ENCODE measurements at places on chromosomes 7 and 10.

DNA sequence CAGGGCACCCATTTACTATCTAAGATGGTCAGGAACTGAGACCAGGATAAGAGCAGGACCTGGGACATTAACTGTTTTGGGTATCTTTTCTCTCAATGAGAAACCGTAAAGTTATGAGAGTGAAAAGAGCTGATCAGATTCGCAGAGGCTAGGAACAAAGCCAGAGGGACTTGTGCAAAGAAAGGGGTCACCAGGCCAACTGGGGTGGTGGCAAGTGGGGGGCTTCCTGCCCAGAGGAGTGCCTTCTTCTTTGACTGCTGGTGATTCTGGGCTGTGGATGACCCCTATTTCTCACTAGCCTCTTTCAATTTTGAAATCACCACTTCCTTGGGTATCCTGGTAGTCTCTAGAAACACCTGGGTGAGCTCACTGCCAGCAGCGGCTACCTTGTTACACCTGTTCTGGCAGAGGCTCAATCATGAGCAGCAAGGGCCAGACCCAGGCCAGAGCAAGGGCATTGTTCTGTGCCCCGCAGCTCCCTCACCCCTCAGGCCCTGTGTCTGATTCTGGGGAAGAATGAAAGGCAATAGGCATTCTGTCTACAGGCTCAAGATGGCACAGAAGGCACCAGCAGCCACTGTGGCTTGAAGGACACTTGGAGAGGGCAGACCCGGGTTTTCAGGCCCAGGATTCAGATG is 999 bp downstream of the SFTPD start:
- no peak for DNase-seq

DNA sequence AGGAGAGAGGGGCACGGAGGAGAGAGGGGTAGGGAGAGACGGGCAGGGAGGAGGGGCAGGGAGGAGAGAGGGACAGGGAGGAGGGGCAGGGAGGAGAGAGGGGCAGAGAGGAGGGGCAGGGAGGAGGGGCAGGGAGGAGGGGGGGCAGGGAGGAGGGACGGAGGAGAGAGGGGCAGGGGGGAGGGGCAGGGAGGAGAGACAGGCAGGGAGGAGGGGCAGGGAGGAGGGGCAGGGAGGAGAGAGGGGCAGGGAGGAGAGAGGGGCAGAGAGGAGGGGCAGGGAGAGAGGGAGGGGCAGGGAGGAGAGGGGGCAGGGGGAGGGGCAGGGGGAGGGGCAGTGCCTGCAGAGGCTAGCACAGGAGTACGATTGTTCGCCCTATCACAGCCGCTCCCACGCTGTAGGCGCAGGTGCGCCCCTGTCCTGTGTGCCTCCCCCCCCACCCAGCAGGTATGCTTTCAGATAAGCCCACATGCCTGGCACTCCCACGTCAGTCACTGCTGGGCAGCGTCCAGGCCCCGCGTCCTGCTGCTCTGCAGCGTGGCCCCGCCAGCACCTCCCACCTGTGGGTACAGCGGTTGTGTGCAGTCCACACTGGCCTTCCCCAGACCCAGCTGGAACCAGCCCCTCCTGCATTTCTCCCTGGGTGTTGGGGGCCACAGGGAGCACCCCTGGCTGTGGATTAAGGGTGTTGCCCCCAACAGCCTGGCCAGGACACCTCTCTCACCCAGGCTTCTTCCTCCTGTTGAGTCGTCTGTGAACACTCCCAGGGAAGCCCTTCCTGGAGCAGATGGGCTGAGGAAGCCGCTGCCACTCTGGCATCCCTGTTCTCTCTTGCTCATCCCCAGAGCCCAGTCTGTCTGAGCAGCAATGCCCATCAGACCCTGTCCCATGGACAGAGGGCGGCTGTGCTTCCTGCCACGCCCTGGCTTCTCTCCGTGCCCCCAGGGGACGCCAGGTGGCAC is 10.8 kb downstream of the NKX6-2 start:
- no peak for DNase-seq

- no peak for DNase-seq
These were observed 118.3 kb downstream of the DIP2C start for GRCh38 chr10:571166-571565.

- DNase-seq = no peak
These were observed 7.3 kb downstream of the TBRG4 start for GRCh38 chr7:45103958-45104843.

DNA sequence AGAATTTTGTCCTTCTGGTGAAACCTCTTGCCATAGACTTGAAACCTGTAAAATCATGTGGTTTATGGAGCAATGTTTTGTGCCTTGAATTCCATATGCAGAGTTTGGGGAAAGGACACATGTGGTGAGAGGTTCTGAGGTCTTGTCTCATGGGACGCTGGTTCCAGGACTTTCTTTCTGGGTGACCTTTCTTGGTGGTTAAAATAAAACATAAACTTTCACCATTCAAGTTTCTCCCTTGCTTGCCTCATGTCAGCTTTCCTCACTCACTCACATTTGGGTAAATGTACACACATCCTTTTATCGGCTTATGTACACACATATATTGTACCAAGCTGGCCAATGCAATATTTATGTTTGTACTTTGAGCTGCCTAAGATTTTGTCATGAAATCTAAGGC is 144.9 kb upstream of the CELF2 start:
- DNase-seq = no peak

GRCh38 chr10:48611133-48611532 is 6.3 kb upstream of the ARHGAP22 start:
- DNase-seq = no peak

GRCh38 chr10:67837541-67838314 is at the start of gene DNAJC12:
Gene DNAJC12 (minus strand): TSS chr10:67838188. CDS start chr10:67838011, 177 bp downstream.
- no peak for DNase-seq

DNA sequence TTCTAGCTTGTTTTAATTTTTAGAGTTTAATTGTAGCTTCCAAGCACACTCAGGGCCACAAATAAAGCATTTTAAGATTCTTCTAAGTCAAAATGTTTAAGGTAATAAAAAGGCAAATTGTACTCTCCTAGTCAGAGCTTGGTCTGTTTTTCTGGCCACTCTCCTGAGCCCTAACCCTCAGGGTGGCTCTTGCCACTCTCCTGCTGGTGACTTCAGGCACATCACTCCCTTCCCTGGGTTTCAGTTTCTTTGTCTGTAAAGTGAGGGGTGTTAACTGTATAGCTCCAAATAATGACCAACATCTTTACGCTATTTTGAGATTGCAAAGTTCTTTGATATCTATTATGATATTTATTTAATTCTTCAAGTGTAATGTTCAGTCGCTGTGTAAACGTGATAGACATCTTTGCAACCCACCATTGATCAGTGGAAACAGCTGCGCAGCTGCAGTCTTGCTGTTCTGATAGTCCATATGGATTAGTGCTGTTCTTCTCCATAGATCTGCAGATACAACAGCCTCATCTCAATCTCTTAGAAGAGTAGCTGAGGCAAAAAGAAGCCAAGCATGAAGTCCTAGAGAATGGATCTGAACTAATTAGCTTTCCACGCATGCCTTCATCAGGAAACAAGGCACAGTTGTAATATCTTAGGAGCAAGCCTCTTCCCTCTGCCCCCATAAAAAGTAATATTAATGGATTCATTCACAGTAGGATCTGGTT is 189.9 kb downstream of the PLPP4 start:
- DNase-seq = no peak

DNA sequence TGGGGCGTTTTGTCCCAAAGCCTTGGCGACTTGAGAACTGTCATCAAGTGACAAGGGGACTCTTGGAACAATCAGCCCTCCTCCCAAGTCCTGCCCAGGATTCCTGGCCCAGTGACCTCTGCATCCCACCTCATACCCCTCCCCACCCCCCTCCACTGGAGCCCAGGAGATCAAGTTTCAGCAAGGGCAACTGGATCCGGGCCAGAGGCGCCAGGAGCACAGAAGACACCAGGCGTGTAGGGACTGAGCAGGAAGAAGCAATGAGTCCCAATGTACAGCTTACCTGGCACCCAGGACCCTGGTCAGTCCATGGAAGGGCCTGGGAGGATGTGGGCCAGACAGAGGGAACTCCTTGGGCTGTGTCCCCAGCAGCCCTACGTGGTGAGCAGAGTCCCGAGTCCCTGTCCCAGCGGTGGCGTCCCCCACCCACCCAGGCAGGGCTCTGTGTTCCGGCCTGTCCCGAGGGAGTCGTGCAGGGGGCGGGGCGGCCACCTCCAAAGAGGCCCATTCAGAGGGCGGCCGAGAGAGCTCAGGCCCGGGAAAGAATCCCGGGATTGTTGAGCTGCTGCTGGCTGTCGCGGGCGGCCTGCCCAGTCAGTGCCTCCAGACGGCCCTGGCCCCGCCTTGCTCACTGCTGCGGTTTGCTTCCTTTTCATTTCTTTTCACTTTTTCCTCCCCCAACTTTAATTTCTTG is 254.1 kb downstream of the TNS3 start:
- DNase-seq = no peak

DNA sequence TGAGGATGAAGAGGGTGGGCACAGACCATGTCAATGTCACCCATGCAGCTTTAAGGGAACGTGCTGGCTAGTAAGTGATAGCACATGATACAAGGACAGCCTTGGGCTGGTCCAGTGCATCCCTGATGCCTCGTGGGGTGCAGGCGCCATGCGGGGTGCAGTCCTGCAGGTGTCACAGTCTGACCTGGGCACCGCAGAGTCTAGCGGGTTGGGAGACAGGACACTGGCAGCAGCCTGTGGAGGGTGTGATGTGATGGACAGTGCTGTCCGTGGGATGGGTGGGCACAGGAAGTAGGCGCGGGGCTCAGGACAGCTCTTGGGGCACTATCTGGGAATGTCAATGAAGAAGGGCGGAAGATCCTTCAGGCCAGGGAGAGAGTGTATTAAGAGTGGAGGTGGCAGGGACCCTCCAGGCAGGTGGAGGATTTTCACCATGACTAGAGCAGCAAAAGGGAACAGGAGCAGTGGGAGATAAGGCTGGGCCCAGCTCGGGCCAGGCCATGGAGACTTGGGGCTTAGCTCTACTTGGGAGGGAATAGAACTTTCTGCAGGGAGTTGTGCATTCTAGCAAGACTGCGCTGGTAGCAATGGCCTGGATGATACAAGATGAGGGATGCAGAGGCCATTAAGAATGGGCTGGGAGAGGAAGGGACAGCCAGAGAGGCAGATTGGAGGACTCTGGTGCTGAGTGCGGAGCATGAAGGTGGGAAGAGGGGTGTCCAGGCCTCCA is 122.5 kb downstream of the PTPN20 start:
- DNase-seq = no peak

- DNase-seq = no peak
These were observed 21.4 kb upstream of the TPST1 start for GRCh38 chr7:66183700-66184099.

- DNase-seq = no peak
These were observed 67.0 kb downstream of the ATE1 start for GRCh38 chr10:121860810-121861209.

DNA sequence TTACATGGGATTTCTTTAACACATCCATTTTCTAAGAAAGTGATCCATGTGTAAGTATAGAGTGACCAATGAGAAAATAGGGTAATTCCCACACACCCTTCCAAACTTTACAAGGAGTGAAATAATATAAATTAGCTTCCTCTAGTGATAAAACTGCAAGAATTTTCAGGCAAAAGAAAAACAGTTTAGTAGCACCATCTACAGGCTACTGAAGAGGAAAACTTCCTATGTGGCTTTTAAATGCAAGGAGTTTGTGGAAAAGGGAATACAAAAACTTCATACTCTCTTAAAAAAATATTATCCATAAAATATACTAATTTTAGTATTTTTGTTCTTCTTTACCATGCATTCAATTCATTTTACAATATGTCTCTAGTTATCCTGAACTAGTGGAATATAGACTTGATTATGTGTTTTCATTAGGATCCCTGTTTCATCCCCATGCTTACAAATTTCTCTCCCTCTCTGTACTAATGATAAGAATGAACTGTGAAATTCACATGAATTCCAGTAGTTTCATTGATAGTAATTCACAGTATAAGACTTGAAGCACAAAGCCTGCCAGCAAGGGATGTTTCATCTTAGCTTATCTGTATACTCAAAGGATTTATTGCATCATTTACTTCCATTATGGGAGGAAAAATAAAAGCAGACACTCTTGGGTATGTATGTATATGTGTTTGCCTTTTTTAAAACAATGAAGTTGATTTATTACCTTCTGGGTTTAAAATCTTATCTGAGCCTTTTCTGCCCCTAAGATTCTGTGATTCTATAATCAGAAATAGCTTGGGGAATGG is 442.9 kb downstream of the AUTS2 start:
- DNase-seq = no peak

GRCh38 chr10:92203919-92204623 is 86.8 kb downstream of the CPEB3 start:
- no peak for DNase-seq

DNA sequence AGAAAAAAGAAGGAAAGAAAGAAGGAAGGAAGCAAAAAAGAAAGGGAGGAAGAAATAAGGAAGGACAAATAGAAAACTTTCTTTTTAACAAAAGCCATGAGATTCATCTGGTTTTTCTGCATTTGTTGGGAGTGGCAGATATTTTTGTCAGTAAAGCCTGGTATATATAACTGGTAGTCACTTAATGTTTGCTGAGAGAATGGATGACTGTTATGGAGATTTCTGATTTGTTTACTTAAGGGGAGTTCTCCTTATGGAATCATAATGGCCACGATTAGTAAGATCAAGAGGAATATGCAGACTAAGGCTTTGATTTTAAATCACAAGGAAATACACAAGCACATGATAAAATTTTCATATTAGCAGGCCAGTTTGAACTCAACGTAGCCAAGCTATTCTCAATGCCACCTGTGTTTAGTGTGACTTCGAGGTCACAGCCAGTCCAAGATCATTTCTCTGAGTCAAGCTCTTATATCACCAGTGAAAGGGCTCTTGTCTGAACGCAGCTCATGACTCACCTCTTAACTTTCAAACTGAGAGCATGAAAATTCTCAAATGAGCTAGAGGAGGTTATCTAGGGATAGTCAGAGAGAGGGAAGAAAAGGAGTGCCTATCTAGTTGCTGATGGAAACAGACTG is 445.1 kb upstream of the ZMIZ1 start:
- no peak for DNase-seq

GRCh38 chr7:18429547-18429946 is 66.0 kb upstream of the HDAC9 start:
- DNase-seq = no peak

GRCh38 chr10:20767028-20767427 is 130.1 kb downstream of the NEBL start:
- no peak for DNase-seq

DNA sequence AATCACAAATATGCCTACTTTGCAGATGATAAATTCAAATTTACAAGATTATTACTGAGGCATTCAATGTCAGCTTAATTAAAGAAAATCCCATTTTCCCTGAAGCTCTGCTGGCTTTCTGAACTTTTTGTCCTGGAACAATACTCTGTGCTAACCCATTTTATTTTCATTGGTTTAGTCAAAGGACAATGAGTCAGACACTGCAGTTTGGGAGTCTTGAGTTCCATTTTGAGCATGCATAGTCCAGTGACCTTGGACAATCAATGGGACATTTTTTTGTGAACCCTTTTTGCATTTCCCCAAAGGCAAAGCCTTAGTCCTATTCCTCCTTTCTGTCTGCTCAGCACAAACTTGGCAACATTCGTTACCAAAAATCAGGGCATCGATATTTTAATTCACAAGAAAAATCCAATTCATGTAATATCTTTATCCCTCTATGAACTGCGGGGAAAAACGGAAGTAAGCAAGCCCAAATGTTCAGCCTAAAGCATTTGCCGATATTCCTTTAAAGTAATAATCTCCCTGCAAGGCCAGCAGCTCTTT is 339.8 kb downstream of the RNLS start:
- no peak for DNase-seq
